ENCODE measurements at places on chromosomes 5 and 9. TPM values are rescaled to one million over a fixed set of nuclear protein-coding genes. Genes with fewer than 3 reads are reported as not detected.

C9orf43 gene
- 0.60 TPM for total RNA-seq

XPA gene
- 10.2 TPM for total RNA-seq

DNA sequence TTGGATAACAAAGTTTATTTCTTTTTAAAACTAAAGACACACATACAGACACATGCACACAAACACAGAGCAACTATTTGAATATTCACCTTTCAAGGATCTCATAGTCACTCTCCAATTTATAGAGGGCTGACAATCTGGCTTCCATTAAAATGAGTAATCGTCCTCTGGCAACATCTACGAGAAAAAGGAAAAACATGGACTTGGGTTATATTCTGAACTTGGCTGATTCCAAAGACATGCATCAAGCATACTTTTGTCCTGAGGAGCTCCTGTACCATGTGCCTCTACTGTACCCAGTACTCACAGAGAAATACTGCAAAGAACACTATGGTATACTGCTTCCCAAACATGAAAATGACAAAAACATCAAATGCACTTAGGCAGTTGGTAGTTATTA, 15.4 kb downstream of the IARS1 start:
- peaks cover 47% of the 10 kb centered on the region for H3K4me1 ChIP-seq
- H3K36me3 ChIP-seq = peaks cover 74% of the 10 kb centered on the region
- DNase-seq = no peak
- H3K4me3 ChIP-seq = no peak overlapping the region
- H3K27ac ChIP-seq = peak overlapping the region; percentile 12

- DNase-seq = no peak
- no peak overlapping the region for H3K27ac ChIP-seq
- H3K36me3 ChIP-seq = no peaks in the 10 kb centered on the region
- H3K27me3 ChIP-seq = no peaks in the 10 kb centered on the region
Measured at GRCh38 chr5:68074048-68074632, 141.4 kb upstream of the PIK3R1 start.

DNA sequence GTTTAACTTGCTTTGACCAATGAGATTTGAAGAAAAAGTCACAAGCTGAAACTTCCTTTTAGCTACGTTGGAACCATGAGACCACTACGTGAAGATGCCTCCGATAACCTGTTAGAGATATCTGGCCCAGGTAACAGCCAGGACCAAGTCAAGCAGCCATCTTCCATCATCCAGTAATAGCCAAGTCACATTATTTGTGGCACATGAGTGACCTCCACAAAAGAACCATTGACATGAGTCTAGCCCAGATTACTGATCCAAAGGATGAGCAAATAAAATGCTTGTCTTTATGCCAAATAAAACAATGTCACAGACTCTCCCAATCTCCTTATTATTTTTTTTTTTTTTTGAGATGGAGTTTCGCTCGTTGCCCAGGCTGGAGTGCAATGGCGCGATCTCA, 1.6 kb downstream of the DEPDC1B start:
- peaks cover 31% of the 10 kb centered on the region for H3K36me3 ChIP-seq
- peaks cover 15% of the 10 kb centered on the region for H3K27me3 ChIP-seq
- peaks cover 40% of the 10 kb centered on the region for H3K4me1 ChIP-seq

GRCh38 chr9:118674942-118675341, 694.3 kb downstream of the BRINP1 start:
- H3K4me3 ChIP-seq = no peak overlapping the region
- H3K36me3 ChIP-seq = no peaks in the 10 kb centered on the region
- no peaks in the 10 kb centered on the region for H3K4me1 ChIP-seq

DNA sequence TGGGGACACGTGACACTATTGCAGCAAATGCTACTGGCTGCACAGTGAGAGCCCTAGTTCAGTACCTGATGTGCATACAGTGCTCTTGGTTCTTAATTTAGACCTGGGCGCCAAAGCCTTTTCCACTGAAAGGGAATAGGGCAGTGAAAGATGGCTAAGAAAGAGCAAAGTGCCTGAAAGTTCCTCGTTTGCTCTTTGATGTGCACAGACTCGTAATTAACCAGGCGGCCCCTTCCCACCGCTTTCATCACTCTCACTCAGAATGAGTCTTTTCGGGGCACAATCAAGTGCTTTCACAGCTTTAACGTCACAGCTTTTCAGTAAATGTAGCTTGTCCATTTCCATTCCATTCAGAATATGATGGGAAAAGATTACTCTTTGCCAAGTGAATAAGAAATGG, 116.6 kb upstream of the ADRA1B start:
- H3K27ac ChIP-seq = no peak overlapping the region
- H3K27me3 ChIP-seq = no peaks in the 10 kb centered on the region
- DNase-seq = no peak
- no peak overlapping the region for H3K4me3 ChIP-seq
- H3K36me3 ChIP-seq = no peaks in the 10 kb centered on the region
- no peaks in the 10 kb centered on the region for H3K4me1 ChIP-seq

GRCh38 chr5:152226191-152226590, 178.9 kb downstream of the NMUR2 start:
- no peak for DNase-seq
- no peak overlapping the region for H3K4me3 ChIP-seq
- no peaks in the 10 kb centered on the region for H3K4me1 ChIP-seq
- H3K27me3 ChIP-seq = no peaks in the 10 kb centered on the region
- H3K27ac ChIP-seq = no peak overlapping the region

DNA sequence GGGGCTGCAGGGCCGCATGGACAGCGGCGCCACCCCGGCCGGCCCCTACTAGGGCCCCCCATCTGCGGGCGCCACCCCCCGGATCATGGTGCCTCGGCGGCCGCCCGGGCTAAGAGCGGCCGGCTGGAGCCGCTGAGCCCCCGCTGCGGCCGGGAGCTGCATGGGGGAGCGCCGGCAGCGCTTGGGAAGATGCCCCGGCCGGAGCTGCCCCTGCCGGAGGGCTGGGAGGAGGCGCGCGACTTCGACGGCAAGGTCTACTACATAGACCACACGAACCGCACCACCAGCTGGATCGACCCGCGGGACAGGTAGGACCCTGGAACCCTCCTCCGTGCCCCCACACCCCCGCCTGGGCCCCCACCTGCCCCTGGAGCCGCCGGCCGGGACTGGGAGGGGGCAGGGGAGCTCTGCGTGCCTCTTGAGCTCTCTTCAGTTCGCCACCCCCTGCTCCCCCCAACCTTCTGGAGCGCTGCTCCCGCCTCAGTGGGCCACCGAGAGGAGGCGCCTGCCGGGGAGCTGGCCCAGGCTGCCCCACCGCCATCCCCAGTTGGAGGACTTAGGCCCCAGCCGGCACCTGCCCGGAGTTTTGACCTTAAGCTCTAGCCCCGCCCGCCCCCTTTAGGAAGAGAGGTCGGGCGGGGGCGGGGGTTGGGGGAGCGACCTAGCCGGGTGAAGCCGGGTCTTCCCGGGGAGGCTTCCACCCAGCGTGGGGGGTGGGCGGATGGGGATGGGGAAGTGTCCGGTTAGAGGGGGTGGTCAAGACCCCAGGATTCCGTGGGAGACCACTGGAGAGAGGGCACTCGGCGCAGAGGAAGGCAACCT, 730 bp downstream of the WWC1 start:
- H3K27ac ChIP-seq = no peak overlapping the region
- no peak for DNase-seq
- H3K4me3 ChIP-seq = no peak overlapping the region
- peaks cover 34% of the 10 kb centered on the region for H3K27me3 ChIP-seq

DNA sequence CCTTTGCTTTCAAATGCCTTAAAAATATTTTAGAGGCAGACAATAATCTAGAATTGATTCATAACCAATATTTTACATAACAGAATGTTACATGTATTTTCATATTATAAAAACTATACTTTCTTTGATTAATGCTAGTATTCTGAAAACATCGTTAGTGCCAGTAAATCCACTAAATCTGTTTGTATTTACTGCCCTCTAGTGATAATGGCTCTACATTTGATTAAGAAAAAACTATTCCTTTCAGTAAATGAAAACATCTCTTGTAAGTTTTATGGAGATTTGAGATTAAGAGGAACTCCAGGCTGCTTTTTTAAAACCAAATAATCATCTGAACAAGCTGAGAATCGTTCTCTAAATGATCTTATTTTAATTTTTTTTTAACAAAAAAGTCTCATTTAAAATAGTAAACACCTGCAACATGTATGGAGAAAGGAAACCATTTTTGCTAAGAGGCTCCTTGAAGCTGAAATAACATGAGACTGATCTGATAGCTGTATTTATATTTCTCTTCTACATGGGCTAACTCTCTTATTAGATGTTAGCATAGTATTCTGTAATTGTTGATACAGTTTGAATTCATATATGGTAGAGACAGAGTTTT, 424.7 kb downstream of the RAB3C start:
- DNase-seq = no peak
- no peak overlapping the region for H3K4me3 ChIP-seq

- H3K4me1 ChIP-seq = no peaks in the 10 kb centered on the region
- no peak for DNase-seq
- H3K27ac ChIP-seq = no peak overlapping the region
- no peaks in the 10 kb centered on the region for H3K27me3 ChIP-seq
- no peaks in the 10 kb centered on the region for H3K36me3 ChIP-seq
Measured at GRCh38 chr5:8676695-8677094, 807.7 kb downstream of the MTRR start.
